COR-L47 (cell line): ENCODE measurements at places on chromosomes 4 and X.

DNA sequence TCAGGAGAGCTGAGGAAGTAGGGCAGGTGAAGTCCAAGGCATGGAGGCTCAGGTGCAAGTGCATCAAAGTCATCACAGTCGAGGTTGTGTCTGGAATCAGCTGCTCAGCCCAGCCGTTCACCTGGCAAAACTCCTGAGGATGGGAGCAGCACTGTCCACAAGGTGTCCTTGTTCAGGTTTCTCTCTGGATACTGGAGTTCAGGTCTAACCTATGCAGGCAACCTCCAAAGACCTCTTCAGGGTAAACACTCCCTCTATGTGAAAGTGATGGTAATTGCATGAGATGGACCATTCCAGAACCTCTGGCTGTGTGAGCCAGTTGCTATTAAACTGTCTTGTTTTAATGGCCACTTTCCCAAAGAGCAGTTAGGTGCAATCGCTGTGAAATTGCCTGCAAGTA is 120.2 kb upstream of the PSAPL1 start:
- DNase-seq: no peak

DNA sequence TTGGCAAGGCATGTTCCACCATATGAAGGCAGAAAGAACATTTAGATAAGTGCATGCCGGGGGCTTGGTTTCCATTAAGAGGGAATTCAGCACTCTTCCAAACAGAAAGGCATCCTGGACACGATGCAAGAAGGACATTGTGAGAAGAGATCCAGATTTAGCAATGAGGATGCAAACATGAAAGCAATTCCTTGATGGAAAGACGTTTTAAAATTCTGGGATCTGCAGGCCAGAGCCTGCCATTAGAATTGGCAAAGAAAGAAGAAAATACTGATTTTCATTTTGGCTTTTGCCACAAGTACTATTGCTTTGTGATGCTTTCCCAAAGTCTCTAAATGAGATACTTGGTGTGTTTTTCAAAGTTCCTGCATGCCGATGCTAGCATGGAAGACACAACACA is 367.6 kb downstream of the PPP3CA start:
- DNase-seq: no peak

GRCh38 chr4:177080388-177080787 is 229.3 kb upstream of the NEIL3 start:
- DNase-seq: no peak

DNA sequence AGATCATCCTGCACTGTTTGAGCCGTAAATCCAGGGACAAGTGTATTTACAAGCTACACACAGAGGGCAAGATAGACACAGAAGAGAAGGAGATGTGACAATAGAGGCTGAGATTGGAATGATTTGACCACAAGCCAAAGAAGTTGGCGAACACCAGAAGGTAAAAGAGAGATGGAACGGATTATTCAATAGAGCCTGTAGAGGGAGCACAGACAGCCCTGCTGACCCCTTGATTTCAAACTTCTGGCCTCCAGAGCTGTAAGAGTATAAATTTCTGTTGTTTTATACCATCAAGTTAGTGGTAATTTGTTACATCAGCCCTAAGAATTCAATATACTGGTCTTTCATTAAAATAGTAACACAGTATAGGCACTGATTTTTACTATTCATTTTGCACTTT is 447.8 kb downstream of the FAT4 start:
- no peak for DNase-seq

DNA sequence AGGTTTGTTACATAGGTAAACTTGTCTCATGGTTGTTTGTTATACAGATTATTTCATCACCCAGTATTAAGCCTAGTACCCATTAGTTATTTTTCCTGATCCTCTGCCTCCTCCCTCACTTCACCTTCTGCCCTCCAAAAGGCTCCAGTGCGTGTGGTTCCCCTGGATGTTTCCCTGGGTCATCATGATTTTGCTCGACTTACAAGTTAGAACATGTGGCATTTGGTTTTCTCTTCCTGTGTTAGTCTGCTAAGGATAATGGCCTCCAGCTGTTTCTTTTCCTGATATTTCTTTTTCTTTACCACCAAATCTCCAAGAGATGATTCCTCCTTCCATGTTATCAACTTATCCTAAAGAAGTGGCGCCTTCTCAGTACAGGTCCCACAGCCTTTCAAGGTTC is 543.1 kb upstream of the ADGRL3 start:
- no peak for DNase-seq

DNA sequence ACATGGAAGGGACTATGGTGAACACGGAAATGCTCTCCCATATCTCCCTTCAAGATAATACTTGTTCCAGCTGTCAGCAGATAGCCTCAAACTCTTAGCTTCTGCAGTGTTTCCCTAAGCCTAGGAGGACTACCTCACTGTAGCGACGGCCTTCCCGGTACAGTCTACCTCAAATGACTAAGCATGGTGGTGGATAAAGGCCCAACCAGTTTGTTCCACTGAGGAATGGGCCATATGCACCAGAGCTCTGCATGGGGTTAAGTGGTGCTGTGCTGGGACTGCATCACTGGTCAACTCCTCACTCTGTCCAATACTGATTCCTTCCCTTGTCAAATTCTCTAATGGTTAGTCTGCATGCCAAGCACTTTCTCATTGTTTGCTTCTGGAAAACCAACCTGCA is 119.6 kb upstream of the GNPDA2 start:
- no peak for DNase-seq

DNA sequence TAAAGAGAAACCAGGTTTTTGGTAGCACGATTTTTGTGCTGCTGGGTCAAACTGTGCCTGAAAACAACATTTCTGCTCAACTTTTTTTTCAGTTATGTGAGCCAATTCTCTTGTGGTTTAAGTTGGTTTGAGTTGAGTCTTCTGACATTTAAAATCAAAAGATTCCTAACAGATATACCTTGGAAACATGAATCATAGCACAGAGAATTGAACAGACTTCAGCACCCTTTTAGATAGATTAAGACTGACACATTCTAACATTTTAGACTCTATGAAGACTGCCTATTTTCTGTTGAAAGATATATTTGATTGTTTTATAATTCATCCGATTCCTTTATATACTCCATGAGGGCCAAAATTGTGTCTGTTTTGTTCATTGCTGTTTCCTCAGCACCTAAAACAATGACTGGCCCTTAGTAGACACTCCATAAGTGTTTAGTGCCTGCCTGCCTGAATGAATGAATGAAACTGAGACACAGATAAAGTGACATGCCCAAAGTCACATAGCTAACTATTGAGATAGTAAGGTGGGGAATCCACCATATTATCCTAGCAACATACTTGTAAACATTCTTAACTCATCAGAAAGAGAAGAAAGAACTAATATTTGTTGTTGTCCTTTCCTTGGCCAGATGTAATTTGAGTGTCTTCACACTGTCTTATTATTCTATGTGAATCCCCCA is 624.0 kb downstream of the MID1IP1 start:
- DNase-seq: no peak

DNA sequence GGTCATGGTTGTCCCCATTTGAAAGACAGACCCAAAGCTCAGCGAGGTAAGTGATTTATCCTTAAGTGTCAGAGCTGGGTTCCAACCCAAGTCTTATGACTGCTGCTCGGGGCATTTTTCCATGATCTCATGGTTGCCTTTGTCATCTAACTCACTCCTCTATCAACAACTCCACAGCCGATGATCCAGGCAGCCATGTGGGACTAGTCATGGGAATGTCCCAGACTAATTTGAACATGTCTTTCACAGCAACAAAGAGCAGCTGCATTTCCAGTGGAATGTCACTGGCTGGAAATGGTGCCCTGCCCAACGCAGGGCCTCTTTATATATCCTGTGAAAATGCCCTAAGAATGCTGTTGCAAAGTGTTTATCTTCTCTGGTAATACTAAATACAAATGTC is 284.8 kb upstream of the PPARGC1A start:
- DNase-seq: no peak

GRCh38 chrX:15322072-15322471 is 6.6 kb upstream of the ASB11 start:
- no peak for DNase-seq

DNA sequence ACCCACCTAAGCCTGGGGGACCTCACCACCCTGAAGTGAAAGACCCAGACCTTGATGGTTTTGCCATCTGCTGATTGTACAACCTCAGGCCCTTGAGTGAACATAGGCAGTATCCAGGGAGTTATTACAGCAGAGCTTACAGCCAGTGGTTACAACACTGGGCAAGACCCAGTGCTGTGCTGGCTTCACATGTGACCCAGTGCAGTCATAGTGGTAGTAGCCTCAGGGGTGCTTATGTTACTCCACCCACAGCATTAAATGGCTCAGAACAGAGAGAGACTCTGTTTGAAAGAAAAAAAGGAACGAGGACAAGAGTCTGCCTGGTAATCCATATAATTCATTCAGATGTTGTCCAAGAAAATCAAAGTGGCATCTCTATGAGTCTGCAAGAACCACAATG is 45.2 kb upstream of the DACH2 start:
- no peak for DNase-seq

GRCh38 chr4:53653484-53654053 is 62.3 kb upstream of the LNX1 start:
- peak; percentile 68 for DNase-seq
